ENCODE measurements at places on chromosomes 1 and 21.

DNA sequence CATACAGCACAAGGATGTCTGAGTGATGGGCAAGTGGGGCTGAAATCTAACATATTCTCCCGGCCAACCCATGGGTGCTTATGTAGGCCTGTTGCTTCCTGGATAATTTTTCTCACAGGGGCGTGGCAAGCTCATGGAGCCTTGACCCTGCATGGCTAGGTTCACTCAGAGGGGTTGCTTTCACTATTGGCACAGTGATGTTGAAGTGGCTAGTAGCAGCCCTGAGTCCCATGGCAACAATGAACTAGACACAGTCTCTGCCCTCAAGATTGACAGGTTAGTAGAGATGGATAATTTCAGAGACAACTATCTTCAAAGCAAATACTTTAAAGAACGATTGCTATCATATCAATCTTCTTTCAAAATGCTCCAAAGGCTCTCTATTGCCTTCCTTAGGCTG lies 6.5 kb upstream of the MAB21L3 start:
- no peak for DNase-seq

- no peak for DNase-seq
These were observed 23.1 kb upstream of the SLC22A15 start for GRCh38 chr1:115953180-115953579.

DNA sequence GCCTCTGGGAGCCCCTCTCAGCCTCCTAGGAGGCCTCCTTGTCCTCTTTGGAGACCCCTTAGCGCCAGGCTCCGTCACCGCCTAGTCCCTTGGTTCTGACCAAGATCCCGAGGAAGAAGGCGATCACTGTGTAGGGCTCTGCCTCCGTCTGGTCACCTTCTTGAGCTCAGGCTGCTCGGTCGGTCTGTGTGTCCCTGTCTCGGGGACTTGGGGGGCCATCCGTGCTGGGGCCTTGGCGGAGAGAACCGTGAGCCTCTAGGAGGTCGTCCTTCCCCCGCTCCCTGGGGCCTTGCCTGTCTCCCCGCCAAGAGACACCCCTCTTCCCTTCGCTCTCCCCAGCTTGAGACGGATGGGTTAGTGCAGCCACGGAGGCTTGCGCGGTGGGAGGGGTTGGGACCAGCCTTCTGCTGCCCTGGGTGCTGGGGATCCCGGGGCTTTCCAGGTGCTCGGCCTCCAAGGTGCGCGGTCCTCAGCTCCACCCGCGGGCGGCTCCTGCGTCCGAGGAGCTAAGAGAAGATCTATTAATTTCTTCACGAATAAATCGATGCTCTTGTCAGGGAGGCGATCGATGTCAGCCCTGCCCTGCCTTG lies 701 bp upstream of the INSRR start:
- DNase-seq, result no peak

DNA sequence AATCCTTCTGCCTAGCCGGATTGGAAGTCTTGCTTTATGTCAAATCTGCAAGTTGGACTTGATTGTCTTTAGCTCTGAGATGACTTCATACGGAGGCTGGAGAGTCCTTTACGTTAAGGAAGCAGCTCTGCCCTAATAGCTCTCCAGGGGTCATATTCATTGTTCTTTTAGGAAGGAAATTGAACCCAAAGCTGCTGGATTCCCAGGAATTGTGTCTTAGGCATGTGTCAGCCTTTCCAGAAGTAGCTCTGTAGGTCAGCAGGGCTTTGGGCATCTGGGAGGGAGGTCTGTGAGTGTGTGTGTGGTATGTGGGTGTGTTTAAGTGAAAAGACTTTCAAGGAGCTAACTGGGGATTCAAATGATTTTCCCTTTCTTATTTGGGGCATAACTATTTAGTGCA lies 82.4 kb downstream of the ABCA4 start:
- no peak for DNase-seq

DNA sequence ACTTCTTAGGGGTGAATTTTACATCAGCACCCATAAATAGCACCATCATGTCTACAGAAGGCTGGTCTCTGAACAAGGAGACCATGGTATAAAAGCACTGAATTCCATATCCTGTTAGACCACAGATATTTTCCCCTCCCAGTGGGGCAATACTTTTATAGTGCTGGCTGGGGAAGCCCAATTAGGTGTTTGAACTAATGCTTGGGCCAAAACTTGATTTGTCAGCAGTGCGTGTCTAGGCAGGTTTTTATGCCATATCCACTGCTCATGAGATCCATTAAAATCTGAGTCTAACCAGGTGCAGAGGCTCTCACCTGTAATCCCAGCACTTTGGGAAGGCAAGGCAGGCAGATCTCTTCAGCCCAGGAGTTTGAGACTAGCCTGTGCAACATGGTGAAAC lies 623.0 kb downstream of the NPHP4 start:
- DNase-seq, result no peak

DNA sequence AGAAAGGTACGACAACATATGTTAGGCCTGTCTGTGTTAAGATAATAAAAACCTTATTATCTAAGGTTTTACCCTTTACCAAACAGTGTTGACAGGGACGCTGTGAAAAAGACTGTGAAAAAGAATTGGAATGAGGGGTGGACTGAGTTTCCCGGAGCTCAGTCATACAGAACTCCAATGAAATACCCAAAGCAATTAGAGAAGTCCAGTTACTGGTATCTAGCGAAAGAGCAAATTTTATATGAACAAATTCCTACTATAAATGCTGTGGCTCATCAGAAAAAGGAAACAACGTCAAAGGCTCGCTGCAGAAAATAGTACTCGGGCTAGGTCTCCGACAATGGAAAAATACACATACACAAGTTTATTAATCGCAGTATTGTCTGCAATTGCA lies 708 bp upstream of the RBBP5 start:
- DNase-seq, result no peak

GRCh38 chr1:219703368-219703639 lies 90.4 kb upstream of the ZC3H11B start:
- DNase-seq, result no peak

- no peak for DNase-seq
These were observed 7.3 kb downstream of the ODF2L start for GRCh38 chr1:86388777-86389176.

DNA sequence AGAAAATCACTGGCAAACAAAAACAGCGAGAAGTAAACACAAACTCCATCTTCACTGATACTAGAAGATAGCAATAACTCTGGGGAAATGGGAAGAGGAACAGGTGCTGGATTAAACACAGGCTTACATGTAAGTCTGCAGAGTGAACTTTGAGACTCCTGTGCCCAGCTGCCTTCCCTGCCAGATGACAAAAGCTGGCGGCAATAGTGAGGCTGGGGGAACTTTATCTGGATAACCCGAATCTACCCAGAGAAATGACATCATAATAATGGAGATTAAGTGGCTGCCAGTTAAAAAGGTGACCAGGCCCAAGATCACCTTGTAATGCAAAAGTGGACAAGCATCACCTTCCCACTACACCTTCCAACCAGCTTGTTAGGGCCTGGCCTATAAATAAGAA lies 184.5 kb downstream of the CHRM3 start:
- no peak for DNase-seq

GRCh38 chr1:69794831-69795230 lies 227.1 kb downstream of the LRRC7 start:
- DNase-seq, result no peak

- no peak for DNase-seq
These were observed 598.3 kb upstream of the CAMK1G start for GRCh38 chr1:208985231-208985630.

- DNase-seq, result no peak
These were observed 184.4 kb downstream of the MRPL39 start for GRCh38 chr21:25422610-25423608.

DNA sequence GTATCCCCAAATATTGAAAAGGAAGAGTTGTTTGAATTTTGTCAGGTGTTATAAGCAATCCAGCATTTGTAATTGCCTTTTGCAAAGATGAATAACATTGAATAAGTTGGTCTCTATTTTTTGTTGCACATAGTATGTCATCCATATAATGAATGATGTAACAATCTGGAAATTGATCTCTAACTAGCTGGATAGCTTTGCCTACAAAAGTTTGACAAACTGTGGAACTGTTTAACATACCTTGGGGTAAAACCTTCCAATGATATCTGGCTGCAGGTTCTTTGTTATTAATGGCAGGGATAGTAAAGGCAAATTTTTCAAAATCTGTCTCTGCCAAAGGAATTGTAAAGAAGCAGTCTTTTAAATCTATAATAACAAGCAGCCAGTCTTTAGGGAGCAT lies 7.6 kb downstream of the DAP3 start:
- DNase-seq, result no peak

DNA sequence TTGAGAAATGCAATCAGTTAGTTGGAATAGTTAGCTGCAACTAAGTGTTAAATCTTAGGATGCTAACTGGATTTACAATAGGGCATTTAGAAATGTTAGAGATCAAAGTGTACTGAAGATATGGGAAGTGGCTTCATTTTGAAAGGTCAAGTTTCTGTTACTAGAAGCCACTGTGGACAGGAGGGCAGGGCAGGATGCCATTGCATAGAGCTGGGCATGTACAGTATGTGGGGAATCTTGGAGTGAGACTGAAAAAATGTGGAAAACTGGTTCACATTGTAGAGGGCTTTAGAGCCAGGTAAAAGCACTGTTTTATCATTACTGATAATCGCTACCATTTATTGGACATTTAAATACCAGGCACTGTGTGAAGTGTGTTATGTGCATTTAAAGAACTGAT lies 31.0 kb downstream of the ARID1A start:
- no peak for DNase-seq

GRCh38 chr21:36860736-36861594 lies 105.5 kb downstream of the HLCS start:
- no peak for DNase-seq

DNA sequence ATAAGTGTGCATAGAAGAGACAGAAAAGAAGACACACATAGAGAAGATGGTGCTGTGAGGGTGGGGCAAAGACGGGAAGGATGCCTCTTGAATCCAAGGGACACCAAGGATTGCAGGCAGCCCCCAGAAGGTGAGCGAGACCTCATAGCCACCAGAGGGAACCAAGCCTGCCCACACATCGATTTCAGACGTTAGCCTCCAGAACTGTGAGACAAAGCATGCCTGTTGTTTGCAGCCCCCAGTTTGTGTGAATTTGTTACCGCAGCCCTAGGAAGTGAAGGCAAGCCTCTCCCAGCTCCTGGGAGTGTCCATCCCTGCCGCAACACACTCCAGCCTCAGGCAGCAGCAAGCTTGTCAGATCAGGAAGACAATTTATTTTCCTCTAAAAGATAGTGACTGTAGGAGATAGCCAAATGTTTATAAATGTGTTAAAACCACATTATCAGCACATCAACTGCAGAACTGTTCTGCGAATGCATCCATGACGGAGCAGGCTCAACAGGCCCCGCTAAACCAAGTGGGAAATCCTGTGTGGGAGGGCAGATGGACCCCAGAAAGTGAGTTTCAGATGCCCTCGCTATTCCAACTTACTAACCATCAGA lies 543.3 kb downstream of the MATN1 start:
- DNase-seq, result no peak

DNA sequence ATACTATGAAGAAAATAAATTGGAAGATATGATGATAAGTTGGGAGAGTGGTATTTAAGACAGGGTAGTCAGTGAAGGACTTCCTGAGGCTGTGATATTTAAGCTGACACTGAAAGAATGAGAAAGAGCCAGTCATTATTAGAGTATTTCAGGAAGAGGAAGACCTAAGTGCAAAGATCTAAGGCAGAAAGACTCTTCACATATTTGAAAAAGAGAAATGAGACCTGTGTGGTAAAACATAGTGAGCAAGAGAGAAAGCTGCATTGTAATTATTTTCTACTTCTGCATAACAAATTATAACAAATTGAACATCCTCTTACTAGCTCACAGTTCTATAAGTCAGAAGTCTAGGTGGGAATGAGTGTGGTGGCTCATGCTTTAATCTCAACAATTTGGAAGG lies 34.6 kb upstream of the DOCK7 start:
- DNase-seq, result no peak

- no peak for DNase-seq
These were observed 24.7 kb downstream of the QSOX1 start for GRCh38 chr1:180179162-180179957.

- DNase-seq, result no peak
These were observed 2.5 kb downstream of the KIF21B start for GRCh38 chr1:201020721-201021629.

- DNase-seq, result no peak
These were observed 38.5 kb upstream of the SYNC start for GRCh38 chr1:32741059-32741412.

DNA sequence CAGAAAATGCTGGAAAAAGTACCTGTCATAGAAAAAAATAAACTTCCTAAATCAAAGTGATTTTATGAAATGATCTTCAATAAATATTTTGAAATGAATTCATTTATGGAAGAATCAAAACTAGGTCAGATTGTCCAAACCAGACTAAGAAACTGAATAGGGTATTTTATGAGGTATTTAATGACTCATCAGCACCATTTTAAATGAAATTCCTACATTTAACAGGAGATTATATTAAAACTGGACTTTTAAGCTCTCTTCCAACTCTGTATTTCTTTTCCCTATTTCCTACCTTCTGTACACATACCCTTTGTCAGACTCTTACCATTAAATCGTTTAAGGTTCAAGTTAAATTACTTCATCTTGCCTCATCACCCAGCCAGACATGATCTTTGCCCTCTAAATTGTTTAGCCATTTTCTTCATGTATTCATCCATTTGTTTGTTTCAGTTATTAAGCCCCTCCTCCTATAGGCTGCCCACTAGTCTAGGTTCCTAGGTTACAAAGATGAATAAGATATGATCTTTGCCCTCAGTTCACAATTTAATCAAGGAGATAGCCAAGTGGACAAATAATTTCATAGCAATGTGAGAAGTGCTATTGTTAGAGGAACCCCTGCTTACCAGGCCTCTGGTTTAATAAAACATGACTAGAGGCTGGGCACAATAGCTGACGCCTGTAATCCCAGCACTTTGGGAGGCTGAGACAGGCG lies 25.0 kb downstream of the TATDN3 start:
- DNase-seq, result no peak

GRCh38 chr1:226884116-226884625 lies 13.8 kb downstream of the PSEN2 start:
- DNase-seq, result no peak

DNA sequence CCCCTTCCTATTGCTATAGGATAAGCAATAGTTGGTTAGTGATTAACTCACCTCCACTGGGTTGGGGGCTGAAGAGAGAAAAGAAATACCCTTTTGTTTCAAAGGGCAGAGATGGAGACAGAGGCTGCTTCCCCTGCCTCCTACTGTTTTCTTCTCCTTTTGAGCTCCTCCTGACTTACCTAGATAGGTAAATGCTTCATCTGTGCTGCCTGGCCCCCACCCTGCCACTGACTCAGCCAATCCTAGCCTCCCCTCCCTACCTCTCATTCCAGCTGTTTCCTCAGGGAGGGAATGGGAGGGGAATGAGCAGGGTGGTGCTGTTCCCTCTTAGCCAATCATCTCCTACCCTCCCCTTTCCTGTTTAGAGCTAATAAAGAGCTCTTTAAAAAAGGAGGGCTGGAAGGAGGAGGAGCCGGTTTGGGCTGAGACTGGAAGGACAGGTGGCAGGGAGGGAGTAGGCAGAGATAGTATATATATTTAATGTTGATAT lies at the start of gene C1orf116:
Gene C1orf116, minus strand, starts transcription at position 229 of the 490 bp plus-strand sequence. CDS start 5,158 bp downstream, outside the sequence.
- DNase-seq, result no peak

DNA sequence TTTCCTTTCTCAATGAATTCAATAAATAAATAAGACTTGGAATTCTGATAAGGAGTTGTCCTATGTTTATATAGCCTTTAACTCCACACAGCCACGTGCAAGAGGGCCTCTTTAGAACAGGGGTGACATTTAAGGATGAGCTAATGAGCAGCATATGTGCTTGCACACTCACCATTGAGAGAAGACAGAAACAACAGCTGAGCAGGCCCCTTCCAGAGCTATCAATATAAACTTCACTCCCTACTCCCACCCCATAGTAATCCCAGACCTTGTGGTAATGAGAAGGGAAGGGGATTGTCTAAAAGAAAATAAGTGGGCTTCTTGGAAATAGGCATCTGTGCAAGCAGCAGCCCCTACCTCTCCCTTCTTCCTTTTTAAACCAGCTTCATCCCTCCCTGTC lies 176.0 kb downstream of the SEC16B start:
- DNase-seq, result no peak
